Activated naive CD4-positive, alpha-beta T cell treated with anti-CD3 and anti-CD28 coated beads, Interleukin-2, amount 50 U/mL, for 16 hours (primary cell): ENCODE measurements at places on chromosomes 5 and 9.

DNA sequence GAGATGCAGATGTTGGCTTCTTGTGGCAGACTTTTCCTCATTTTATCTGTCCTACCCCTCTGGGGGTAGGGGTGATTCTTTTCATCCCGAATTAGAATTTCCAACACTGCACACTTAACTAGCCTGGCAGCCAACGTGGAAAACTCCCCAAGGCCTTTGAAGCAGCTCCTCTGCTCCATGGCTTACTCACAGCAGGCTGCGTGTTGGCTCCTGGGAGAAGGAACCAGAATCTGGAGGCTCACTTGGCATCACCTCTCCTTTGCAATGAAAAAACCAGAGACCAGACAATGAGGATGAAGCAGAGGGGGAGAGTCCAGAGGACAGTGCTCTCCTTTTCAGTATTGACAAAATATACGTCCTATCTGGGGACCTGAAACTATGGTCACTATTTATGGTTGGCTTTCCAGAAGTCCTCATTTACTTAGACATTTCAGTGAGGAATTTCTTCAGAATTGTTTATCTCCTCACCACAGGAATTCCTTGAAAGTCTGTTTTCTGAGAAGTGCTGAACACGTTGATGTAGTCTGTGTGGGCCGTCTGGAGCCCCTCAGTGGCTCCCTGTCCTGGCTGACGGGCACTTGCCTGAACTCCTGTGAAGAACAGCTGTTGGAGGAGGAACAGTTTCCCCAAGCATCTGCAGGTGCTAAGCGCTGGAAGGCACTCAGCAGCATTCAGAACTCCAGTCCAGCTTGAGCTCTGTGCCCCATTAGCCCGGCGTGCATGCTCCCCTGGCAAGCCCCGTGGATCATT lies 231.3 kb downstream of the RFK start:
- DNase-seq, result no peak

DNA sequence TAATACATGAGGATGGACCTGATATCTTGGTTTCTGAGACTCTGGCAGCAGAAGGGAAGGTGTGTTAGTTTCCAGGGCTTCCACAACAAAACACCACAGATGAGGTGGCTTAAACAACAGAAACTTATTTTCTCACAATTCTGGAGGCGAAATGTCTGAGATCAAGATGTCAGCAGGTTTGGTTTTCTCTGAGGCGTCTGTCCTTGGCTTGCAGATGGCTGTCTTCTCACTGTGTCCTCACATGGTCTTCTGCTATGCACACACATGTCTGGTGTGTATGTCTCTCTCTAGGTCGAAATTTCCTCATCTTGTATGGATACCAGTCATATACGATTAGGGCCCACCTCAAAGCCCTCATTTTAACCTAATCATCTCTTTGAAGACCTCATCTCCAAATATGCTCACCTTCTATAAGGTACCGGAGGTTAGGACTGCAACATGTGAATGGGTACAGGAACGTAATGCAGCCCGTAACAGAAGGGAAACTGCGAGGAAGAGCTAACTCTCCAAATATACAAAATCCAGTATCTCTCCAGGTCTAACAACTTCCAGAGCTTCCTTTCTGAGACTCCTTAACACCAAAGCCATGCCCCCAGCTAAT lies 139.8 kb upstream of the SMARCA2 start:
- no peak for DNase-seq

GRCh38 chr5:151686674-151687407 lies at the start of gene SPARC:
TSS of gene SPARC (minus strand) at chr5:151686915. CDS start at chr5:151676188, 10,727 bp downstream.
- no peak for DNase-seq

- no peak for DNase-seq
Measured at GRCh38 chr5:44574678-44575077, 185.5 kb upstream of the FGF10 start.

DNA sequence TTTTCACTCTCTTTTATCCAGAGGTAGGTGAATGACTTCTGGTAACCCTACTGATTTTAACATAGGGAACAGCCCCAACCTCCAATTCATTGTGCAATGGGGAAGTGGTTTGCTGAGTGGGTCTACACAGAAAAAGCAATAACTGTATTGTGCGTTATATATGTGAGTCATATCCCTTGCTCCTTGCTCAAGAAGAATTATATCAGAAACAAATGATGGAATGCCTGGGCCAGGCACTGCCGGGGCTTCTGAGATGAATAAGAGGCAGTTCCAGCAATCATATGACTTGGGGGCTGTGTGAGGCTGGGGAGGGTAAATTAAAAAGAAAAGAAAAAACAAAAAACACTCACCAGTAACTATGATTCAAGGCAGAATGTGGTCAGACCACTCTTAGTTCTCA lies 79.2 kb upstream of the ABCA1 start:
- DNase-seq, result no peak

- DNase-seq, result no peak
Measured at GRCh38 chr5:143129910-143130612, 273.4 kb downstream of the NR3C1 start.

DNA sequence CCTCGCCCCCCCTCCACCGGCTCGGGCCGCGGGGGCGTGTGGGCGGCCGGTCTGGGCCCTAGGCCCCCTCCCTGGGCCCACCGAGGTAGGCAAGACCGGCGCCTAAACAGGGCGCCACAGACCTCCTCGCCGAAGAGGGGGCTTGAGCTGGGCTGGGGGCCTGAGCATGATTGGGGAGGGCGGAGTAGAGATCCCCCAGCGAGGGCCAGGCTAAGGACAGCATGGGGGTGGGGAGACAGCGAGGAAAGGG lies 108.9 kb downstream of the PSD2 start:
- no peak for DNase-seq

GRCh38 chr9:18920141-18921084 lies 112.6 kb downstream of the SAXO1 start:
- DNase-seq, result no peak

DNA sequence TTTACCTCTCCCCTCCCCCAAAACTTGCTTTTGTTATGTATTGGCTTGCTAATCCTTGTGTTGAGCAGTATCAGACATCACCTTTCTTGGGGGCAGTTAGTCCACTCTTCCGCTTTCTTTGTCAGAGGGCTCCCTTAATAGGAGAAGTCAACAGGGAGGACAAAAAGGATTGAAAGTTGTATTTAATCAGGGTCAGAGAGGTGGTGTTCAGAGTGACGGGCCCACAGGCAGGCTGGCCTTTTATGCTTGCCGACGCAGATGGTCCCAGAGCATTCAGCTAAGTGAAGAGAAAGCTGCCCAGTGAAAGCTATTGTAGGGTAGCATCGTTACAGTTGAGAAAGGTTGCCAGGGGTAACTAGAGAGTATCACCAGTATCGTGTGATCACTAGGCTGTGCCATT lies 131.1 kb downstream of the ZCCHC7 start:
- DNase-seq, result no peak

- DNase-seq, result no peak
Measured at GRCh38 chr9:112670991-112671625, 46.8 kb downstream of the INIP start.

GRCh38 chr5:126481243-126481642 lies 58.0 kb downstream of the GRAMD2B start:
- DNase-seq, result no peak

DNA sequence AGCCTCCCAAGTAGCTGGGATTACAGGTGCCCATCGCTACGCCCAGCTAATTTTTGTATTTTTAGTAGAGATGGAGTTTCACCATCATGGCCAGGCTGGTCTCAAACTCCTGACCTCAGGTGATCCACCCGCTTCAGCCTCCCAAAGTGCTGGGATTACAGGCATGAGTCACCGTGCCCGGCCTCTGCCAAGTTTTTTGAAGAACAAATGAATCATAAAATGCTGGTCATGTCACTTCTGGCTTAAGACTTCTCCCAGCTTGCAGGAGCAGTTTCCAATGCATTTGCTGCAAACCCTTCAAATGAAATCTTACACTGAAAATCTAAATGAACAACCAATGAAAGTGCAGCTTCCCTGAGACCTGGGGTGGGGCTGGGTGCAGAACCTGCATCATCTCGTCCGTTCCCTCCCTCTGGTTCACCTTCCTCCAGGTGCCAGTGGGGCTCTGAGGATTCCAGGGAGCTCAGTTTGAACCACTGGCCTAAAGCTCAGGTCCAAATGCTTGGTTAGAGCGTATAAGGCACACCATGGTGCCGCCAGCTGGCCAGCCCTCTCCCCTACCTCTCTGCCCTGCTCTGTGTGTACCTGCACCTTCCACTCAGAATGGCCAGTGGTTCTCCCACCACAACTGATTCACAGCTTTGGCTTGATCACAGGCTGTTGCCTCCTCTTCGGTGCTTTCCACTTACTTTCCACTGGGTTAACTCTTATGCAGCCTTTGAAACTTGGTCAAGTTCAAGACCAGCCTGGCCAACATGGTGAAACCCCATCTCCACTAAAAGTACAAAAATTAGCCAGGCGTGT lies 39.8 kb upstream of the FUBP3 start:
- no peak for DNase-seq

- no peak for DNase-seq
Measured at GRCh38 chr9:124450931-124451661, 845 bp downstream of the ADGRD2 start.

GRCh38 chr9:137113385-137114159 lies 961 bp downstream of the DPP7 start:
- DNase-seq, result peak; percentile 45

DNA sequence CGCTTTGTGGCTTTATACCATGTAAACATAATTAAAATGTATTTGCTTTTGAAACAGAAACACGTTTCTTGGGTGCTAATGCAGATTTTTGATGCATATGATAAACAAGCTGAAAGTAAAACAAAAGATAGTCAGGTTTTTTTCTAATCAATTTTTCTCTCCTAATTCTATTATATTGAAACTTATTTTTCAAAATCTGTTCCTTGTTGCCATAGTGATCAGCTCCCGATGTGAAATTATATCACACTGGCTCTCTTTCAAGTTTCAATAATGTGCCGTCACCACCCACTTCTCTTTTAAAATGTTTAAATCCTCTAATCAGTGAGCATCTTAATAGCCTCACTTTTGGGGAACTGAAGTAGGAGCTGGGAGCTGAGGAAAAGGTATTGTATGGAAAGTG lies 36.4 kb upstream of the DAPK1 start:
- no peak for DNase-seq

- no peak for DNase-seq
Measured at GRCh38 chr9:83560169-83560826, 22.1 kb upstream of the FRMD3 start.

- DNase-seq, result peak; percentile 18
Measured at GRCh38 chr5:7850395-7851239, at the start of gene CFAP90. TSS of gene CFAP90 (minus strand) at chr5:7851133. CDS start at chr5:7851021, 112 bp downstream.

- no peak for DNase-seq
Measured at GRCh38 chr5:73388306-73388684, 60.3 kb downstream of the FOXD1 start.

DNA sequence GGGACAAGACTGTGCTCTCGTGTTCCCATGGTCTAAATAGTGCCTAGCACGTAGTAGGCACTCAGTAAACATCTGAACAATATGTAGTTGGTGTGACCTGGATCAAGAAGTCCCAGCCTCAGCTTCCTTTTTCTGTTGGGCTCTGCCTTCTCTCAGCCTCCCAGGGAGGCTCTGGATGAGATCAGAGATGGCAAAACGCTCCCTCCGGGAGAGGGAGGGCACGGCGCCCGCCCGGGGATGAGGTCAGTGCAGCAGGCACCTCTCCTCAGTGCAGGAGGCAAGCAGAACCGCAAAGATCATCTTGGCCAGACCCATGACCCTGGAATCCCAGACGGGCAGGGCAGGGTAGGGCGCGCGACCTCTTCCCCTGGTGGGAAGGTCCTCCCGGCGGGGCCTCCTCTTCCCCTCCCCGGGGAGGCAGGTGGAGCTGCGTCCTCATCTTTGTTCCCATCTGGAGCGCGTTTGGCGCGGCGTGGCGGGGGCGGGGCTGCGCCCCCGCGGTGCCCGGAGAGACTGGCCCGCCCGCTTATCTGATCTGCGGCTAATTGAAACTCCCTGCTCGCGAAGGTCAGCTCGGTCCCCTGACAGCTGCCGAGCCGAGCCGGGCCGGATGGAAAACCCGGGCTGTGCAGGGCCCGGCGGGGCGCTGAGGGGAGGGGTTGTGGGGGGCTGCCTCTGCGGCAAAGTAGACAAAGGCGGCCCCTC lies 60.9 kb downstream of the CXXC5 start:
- DNase-seq, result no peak

GRCh38 chr5:96569770-96570169 lies 92.4 kb upstream of the CAST start:
- DNase-seq, result no peak

DNA sequence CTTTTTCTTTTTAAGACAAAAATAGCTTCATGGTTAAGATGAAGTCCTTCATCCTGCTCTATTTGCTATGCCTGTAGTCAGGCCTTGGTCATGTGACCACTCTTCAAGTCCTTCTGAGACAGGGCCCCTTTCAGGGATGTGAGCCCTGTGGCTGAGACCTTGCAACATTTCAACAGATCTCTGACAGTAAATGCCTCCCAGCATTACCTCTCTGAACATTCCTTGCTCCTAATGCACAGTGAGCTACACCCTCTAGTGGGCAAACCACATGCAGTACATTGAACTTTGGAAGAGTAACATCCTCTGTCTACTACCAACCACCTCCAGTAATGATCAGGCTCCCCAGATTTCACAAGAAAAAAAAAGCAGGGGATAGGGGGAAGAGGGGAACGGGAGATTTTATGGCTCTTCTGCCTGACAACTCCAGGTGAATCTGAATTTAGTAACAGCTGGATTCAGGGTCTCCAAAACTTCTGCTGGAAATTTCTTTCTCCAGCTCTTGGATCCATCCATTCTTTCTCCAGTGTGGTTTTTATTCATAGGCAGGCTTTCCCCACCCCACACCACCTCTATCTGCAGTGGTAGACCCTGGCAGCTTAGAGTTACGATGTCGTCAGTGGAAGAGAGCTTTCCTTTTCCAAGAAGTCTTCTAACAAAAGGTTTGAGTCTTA lies 8.9 kb upstream of the FBXO38 start:
- no peak for DNase-seq

GRCh38 chr9:76374783-76375559 lies 19.3 kb downstream of the RFK start:
- DNase-seq, result no peak

- no peak for DNase-seq
Measured at GRCh38 chr9:13705373-13705772, 425.9 kb upstream of the MPDZ start.

DNA sequence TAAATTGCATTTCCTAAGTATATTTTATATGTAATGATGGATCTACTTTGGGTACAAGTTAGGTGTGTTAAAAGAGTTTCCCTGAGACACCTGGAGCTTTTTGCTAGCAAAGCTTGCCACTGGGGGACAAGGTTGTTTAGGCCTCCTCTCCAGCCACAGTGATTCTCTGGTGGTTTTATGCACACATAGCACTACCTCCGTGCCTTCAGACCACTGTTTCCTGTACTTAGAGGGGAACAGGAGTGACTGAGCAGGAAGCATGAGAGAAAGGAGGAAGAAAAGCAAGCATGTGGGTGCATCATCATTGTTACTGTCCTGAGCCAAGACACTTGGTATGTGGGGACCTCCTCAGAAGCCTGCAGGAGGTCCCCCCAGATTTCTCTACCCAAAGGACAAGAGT lies 272.1 kb downstream of the RASEF start:
- no peak for DNase-seq

DNA sequence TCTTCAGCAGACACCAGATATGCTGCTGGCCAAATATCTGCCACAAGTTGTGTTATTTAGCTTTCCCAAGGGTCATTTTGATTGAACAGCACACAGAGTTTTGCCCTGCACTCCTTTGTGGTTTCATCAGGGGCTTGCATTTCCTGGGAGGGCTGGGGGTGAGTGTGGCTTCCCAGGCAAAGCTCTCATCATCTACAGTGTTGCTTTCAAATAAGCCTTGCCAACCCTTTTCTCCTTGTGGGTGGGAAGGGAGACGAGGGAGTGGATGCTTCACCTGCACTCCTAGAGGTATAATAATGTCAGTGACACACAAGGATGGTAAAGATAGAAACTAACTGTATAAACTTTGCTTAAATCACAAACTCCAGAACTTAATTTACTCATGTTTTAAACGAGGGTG lies 107.0 kb downstream of the MARCHF11 start:
- DNase-seq, result no peak
